ENCODE measurements at places on chromosomes 7 and 10.

GRCh38 chr10:79266543-79267312 lies 80.5 kb upstream of the PPIF start:
- DNase-seq: no peak

DNA sequence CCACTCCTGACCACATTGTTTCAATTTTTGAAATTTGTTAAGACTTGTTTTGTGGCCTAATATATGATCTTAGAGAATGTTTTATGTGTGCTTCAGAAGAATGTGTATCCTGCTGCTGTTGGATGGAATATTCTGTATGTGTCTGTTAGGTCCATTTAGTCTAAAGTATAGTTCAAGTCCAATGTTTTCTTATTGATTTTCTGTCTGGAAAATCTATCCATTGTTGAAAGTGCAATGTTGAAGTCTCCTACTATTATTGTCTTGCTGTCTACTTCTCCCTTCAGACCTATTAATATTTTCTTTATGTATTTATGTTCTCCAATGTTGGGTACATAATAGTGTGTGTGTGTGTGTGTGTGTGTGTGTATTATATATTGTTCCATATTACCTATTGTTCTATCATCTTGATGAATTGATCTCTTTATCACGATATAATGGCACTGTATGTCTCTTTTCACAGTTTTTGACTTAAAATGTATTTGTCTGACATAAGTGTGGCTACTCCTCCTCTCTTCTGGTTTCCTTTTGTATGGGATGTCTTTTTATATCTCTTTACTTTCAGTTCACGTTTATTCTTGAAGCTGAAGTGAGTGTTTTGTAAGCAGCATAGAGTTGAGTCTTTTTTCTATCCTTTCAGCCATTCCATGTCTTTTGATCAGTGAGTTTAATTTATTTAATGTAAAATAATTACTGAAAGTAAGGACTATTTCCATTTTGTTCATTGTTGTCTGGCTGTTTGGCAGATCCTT lies 61.3 kb downstream of the AKR1D1 start:
- DNase-seq: no peak

DNA sequence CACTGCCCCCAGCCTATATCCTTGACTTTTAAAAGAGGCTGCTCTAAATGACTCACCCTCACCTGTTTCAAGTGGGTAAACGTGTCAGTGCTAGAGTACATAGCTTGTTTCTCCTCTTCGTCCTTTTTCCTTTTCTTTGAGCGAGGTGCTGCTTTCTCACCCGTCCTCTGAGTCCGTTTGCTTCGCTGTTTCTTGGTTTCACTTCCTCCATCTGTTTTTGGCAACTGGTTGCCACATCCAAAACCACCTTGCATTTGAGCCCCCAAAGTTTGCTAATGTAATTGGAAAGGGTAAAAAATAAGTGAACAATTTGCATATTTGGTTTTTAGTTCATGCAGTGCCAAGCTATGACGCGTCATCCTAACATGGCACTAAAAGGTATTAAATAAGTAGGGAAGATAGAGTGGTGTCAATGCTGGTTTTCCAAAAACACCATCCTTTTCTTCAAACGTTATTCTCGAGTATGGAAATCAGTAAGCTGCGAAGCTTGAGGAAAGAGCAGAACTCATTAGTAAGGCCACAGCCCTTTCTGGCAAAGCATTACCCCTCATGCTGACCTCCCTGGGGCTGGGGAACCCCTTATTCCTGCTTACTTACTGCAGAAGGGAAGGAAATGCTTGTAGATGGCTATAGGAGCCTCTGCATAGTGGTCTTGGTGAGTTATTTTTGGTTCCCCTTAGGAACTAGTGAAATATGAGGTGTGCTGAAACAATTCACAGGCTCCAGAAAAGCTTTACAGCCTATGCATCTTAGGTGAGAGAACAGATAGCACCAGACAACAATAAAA lies 133.5 kb downstream of the GALNT11 start:
- DNase-seq: no peak

DNA sequence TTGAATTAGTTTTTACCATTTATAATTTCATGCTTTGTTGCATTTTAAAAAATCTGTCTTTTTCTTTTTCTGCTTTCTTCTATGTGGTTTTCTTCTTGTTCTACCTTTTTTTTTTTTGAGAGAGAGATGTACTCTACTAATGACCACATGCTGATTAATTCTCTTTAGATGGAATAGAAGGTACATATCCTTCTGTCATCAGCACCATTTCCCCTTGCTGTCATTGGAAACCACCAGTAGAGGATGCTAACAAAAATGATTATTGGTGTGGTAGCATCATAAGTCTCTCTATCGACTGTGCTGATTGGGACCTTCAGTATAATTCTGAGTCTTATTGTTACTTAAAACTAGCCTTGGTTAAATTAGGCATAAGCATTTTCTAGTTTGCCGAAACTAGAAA lies 3.6 kb downstream of the ZEB1 start:
- no peak for DNase-seq

GRCh38 chr7:158321056-158321700 lies 266.4 kb downstream of the PTPRN2 start:
- DNase-seq: no peak

Measured in stimulated activated CD4-positive, alpha-beta T cell treated with anti-CD3 and anti-CD28 coated beads, Interleukin-1b, Interleukin-23, amount 100 ng/mL, for 1 hour (primary cell).